Activated CD4-positive, alpha-beta T cell treated with anti-CD3 and anti-CD28 coated beads for 36 hours (primary cell): ENCODE measurements at places on chromosomes 2 and 18. TPM values are rescaled to one million over a fixed set of nuclear protein-coding genes. Genes with fewer than 3 reads are reported as not detected.

GRCh38 chr2:100011272-100011731, 131.1 kb downstream of the AFF3 start:
- H3K27me3 ChIP-seq, result no peaks in the 10 kb centered on the region
- no peaks in the 10 kb centered on the region for H3K4me1 ChIP-seq
- peaks cover 2% of the 10 kb centered on the region for H3K36me3 ChIP-seq
- no peak for DNase-seq

- no peaks in the 10 kb centered on the region for H3K4me1 ChIP-seq
- H3K36me3 ChIP-seq, result no peaks in the 10 kb centered on the region
- H3K27ac ChIP-seq, result no peak overlapping the region
- H3K27me3 ChIP-seq, result peaks cover 4% of the 10 kb centered on the region
- no peak for DNase-seq
Observed at GRCh38 chr2:224271617-224272236, 130.2 kb downstream of the FAM124B start.

GRCh38 chr2:106972782-106973181, 86.8 kb upstream of the ST6GAL2 start:
- no peaks in the 10 kb centered on the region for H3K36me3 ChIP-seq
- H3K4me3 ChIP-seq, result no peak overlapping the region
- H3K27me3 ChIP-seq, result peaks cover 2% of the 10 kb centered on the region
- H3K4me1 ChIP-seq, result no peaks in the 10 kb centered on the region
- DNase-seq, result no peak

GRCh38 chr2:156622491-156622890, 186.3 kb downstream of the GPD2 start:
- DNase-seq, result no peak
- peaks cover 5% of the 10 kb centered on the region for H3K27me3 ChIP-seq
- H3K4me3 ChIP-seq, result no peak overlapping the region

The LONRF2 gene
- 0.04 TPM for total RNA-seq

The RAMP1 gene
- 0.30 TPM for total RNA-seq
